Thymus (tissue), 14 donors: ENCODE measurements at places on chromosomes 16 and 17. TPM values are rescaled to one million over a fixed set of nuclear protein-coding genes. Genes with fewer than 3 reads are reported as not detected.

DNA sequence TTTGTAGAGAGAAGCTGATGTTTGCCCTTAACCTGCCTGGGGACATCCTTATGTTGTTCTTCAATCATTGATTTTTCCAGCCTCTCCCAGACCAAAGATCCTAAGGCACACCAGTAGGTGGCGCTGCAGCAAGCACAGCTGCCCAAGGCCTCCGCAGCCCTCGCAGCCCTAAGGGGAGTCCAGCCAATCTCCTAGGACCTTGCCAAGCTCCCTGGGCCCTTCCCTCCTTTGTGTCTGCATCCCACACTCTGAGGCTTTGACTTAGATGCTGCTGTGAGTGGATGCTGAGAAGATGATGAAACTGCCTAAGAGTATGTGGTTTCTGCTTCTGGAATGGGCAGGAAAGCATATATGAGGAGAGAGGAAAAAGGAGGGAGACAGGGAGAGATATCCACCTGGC is 47.1 kb downstream of the SPACA3 start:
- no peak overlapping the region for H3K27ac ChIP-seq
- no peaks in the 10 kb centered on the region for H3K36me3 ChIP-seq
- DNase-seq: no peak

The SHBG gene
- total RNA-seq: 0.09 TPM

The TTLL6 gene
- 0.42 TPM for total RNA-seq

DNA sequence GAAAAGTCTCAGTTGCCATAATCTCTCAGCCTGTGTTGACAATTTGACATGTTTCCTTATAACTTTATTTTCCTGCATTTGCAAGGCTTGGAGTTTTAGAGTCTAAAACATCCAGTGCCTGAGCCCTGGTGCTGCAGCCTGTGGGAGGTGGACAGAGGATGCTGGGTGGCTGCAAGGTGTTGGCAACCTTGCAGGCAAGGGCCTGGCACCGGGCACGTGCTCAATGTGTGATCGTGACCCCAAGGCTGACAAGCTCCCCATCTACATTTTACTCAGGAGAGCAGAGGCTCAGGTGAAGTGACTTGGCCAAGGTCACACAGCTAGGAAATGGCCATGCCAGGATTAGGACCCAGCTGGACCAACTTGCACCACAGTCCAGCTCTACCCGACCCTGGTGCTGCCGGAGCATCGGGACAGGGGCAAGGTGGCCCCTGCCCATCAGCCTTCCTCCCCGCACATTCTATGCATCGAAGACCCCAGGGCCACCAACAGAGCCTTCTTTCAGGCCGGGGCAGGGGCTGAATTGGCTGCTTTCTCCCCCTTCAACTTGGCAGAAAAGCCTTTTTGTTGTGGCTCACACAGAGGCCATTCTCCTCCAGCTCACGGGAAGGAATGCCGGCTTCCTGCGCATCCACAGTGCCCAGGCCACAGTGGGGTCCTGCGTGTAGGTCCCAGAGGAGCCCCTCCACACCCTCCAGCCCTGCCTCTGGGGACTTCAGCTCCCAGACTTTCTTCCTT is 23.1 kb downstream of the MMP15 start:
- H3K27ac ChIP-seq: no peak overlapping the region
- H3K36me3 ChIP-seq: no peaks in the 10 kb centered on the region
- H3K4me3 ChIP-seq: no peak overlapping the region
- H3K27me3 ChIP-seq: no peaks in the 10 kb centered on the region
- DNase-seq: no peak
- H3K4me1 ChIP-seq: no peaks in the 10 kb centered on the region

DNA sequence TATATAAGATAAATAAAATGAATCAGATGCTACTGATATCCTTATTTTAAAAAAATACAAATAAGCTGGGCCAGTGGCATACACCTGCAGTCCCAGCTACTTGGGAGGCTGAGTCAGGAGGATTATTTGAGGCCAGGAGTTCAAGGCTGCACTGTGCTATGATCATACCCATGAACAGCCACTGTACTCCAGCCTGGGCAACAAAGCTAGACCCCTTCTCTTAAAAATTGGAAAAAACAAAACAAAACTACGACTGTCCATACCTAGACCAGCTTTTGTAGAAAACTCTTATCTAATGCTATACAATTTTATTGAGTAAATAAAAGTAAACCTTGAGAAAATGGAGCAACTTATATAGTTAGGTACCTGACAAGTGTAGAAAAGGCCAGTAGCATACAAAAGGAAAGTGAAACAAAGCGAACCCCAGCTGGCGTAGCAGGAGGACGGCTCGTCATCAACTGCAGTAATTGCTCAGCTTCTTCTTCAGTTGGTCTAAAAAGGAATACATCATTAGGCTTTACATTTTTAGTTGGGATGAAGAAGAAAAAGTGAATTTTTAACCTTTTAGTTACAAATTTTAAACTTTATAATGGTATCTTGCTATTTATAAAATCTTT is 23.6 kb downstream of the INTS2 start:
- no peak overlapping the region for H3K4me3 ChIP-seq
- no peak for DNase-seq
- H3K4me1 ChIP-seq: no peaks in the 10 kb centered on the region

The NLRC5 gene
- total RNA-seq: 23.3 TPM

GRCh38 chr16:15621456-15621855 is 21.5 kb downstream of the MARF1 start:
- DNase-seq: no peak
- H3K4me1 ChIP-seq: no peaks in the 10 kb centered on the region
- H3K36me3 ChIP-seq: peaks cover 86% of the 10 kb centered on the region
- H3K27me3 ChIP-seq: no peaks in the 10 kb centered on the region
- H3K27ac ChIP-seq: no peak overlapping the region

The VASN gene
- total RNA-seq: 1.2 TPM

DNA sequence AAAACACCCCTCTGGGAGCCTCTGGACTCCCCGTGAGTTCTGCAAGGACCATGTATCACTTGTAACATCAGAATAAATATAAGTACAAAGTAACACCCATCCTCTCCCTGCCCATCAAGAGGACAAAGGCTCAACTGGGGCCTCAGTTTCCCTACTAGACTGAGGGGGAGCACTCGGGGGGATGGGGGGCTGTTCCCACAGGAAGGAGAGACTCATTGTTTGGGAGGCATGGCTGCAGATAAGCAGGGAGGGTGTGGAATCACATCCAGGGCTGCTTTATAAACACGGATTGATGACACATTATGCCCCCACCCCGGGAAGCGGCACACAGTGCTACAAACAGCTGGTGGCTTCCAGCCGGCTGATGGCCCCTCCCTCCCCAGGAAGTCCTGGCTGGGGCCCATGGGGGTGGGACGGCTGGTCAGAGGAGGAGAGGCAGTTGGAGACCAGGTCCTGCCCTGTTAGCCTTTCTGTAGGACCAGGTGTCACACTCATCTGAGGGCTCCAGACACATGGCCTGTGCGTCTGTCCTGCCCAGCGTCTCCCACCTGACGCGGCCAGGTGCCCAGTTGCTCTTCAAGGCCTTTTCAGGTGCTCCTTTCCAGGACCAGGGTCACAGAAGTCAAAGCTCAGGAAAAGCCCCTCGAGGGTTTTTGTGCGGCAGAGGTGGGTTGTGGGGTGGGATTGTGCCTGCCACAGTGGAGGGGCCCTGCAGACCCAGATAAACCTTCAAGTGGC is 1.3 kb upstream of the MPG start:
- no peak overlapping the region for H3K4me3 ChIP-seq
- H3K27me3 ChIP-seq: peaks cover 29% of the 10 kb centered on the region
- H3K4me1 ChIP-seq: peaks cover 26% of the 10 kb centered on the region
- H3K27ac ChIP-seq: no peak overlapping the region
- DNase-seq: no peak

The KCNG4 gene
- not detected for total RNA-seq

The APOBR gene
- total RNA-seq: 1.3 TPM

GRCh38 chr17:80244871-80245509 is 15.7 kb upstream of the RNF213 start:
- H3K4me1 ChIP-seq: no peaks in the 10 kb centered on the region
- H3K27me3 ChIP-seq: no peaks in the 10 kb centered on the region
- no peak overlapping the region for H3K27ac ChIP-seq
- H3K36me3 ChIP-seq: no peaks in the 10 kb centered on the region
- no peak for DNase-seq
